Cardiac fibroblast (primary cell): ENCODE measurements at places on chromosomes 6 and 20.

DNA sequence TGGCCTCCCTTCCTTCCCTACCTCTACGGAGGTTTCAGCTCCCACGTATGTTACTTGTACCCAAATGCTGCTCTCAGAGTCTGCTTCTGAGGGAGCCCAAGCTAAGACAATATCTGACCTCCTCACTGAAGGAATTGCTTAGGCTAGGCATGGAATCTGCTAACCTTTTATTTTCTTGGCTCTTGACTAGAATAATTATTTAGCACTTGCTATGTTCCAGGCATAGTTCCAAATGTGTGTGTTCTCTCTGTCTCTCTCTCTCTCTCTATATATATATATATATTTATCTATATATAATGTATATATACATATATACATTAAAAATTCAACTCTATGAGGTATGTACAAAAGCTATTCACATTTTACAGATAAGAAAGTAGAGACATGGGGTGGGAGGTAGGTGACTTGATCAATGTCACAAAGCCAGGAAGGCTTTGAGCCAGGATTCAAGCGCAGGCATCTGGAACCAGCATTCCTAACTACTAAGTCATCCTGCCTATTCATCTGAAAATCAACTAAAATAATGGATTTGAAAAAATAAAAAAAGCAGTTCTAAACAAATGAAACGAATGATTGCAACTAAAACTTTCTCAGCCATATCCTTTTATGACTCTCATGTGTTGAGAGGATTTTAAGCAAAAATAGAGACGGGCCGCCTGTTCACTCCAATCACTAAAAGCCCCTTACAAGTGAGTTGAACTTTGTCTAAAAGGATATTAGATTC lies 189.7 kb upstream of the JAG1 start:
- peak; percentile 90 for DNase-seq

DNA sequence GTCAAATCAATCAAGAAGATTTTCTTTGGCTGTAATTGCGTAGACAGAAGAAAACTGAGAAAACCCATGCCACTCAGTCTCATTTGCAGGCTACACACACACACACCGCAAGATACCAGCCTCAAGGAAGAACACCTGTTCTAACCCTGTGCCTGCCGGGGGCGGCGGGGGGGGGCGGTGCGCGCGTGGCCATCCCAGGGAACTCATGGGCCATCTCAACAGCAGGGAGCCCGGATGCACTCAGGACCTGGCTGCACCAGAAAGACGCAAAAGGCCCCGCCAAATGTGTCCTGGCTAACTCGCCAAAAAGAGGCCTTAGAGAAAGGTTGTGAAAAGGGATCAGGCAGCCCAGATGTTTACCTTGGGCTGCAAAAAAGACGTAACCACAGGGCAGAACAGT lies 2.1 kb downstream of the B3GAT2 start:
- DNase-seq: no peak

DNA sequence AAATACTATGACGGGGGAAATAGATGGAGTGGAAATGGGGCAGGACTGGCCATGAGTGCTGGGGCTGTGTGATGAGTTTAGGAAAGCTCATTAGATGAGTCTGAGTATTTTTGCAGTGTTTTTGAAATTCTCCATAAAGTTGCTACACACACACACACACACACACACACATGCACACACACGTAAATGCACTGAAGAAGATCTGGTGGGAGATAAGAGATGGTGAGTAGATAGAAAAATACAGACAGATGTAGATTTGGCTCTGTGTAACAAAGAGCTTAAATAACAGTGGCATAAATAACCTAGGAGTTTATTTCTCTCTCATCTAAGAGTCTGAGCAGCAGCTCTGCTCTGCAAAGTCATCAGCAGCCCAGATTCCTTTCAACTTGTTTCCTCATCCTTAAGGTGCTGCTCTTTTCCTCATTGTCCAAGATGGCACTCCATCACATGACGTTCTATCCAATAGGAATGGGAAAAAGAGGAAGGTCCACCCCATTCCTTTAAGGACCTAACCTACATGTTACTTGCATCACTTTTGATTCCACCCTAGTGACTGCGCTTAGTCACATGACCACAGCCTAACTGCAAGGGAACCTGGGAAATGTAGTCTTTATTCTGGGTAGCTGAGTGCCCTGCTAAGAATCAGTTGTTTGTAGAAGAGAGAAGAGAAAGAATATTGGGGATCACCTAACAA lies 76.4 kb downstream of the EYA2 start:
- DNase-seq: peak; percentile 79

- DNase-seq: no peak
These were observed 45.6 kb upstream of the SPDEF start for GRCh38 chr6:34601706-34602105.

DNA sequence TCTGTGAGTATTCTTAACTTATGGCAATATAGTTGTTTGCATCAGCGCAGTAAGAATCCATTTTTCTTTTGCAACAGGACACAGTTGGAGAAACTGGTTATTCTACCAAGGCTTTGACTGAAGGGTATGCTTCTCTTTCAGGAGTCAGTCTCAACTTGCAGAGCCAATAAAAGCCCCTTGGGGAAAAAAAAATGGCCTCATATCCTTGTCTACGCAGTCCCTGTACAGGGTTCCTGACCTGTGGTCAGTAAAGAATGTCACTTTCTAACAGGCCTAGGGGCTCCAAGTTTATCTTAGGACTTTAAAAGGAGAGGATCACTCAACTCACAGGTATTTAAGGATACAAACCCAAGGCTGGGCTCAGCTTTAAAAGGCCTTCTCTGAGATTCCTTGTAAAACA lies 6.9 kb upstream of the RNGTT start:
- DNase-seq: no peak

DNA sequence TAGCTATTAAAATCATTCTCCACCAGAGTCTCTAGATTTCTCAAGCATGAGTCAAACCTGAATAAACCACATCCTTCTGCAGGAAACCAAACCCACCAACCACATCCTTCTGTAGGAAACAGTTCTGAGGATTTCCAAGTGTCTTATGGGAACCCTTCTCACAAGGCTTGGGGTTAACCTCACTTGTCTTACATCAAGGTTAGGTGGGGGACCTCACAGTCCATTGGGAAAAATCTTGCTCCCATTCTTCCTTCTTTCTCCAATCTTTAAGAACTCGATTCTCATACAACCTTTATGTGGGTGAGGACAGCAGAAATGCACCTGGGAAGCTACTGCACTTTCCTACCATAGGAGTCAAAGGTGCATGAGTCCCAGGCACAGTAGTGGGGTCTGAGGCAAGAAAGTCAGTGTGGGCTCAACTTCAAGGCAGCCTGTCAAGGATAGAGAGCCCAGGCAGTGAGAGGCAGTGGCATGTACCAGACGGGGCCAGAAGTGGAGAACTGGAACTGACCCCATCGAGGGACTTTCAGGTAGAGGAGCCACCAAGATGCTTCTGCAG lies 114.5 kb downstream of the SLC22A3 start:
- DNase-seq: peak; percentile 82

GRCh38 chr6:34146801-34147592 lies 1.1 kb upstream of the GRM4 start:
- DNase-seq: peak; percentile 40

DNA sequence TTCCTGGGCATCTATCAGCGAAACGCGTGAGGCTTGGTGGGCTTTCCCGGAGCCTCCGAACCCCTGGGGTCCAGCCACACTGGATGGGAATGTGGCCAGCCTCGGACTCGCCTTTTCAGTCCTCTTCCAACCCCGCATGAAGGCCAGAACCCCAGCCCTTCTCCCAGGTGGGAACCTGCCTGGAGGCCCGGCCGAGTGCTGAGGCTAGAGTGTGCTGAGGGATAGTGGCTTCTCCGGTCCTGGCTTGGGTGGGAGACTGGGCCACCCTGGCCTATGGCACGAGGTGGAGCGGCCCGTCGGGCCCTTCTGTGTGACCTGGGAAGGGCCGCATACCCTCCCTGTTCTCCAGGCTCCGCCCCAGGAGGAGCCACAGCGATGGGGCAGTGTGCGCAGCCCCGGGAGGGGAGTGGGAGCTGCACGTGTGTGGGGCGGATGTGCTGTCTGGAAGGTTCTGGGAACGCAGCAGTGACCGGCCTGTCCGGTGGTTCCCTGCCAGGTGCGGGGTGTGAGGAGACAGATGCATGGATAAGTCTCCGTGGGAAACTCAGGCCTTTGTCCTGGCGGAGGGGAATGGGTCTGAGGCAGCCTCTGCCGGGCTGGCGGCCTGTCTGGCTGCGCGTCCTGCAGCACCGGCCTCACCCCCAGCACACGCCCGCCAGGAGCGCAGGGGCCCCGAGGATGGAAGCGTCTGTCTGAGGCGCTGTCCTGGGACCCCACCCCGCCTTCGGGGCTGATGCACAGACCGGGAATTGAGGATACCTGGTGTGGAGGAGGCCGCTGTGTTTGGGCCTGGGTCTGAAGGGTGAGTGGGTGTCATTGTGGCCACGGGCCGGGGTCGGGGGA lies 1.1 kb upstream of the BHLHE23 start:
- no peak for DNase-seq

GRCh38 chr20:53738945-53739798 lies 145.5 kb upstream of the ZNF217 start:
- peak; percentile 36 for DNase-seq

DNA sequence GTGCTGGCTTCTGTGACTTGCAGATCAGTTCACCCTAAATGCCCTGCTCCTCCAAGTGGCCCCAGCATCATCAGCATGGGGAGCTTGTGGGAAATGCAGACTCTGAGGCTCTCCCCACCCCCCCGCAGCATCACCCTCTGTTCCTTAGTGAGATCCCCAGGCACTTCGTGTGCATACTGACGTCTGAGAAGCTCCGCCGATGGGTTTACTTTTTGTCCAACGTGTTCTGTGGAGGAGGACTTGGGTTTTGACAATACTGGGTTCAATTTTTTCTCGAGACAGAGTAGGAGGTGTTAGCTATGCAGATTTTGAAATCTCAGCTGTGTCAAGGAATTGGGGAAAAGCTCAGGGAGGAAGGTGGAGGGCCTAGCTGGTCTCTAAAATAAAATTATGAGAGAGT lies 38.3 kb upstream of the ZNF831 start:
- no peak for DNase-seq

DNA sequence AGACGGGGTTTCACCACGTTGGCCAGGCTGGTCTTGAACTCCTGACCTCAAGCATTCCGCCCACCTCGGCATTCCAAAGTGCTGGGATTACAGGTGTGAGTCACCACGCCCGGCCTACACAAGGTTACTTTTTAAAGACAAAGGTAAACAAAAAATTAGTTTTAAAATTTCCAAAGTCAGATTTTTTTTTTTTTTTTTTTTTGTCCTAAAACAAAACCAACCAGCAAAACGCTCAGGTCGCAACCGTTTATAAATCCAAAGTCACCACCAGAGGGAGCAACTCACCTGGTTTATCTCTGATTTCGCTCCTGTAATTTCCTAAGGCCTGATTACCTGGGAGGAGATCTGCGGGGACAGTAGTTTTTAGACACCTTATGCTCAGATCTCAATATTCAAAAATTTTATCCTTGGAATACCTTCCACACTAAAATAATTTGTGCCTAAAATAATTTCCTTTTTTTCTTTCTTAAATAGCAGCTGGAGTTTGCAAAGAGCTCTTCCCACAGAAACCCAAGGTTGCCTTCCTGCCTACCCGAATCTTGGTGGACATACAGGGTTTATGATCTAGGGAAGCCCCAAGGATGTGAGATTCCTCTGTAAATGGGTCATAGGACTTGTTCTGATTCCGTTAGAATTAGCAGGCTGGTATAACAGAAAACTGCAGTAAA lies 19.8 kb upstream of the TREM1 start:
- DNase-seq: peak; percentile 63

GRCh38 chr6:113734982-113735381 lies 122.2 kb upstream of the MARCKS start:
- peak; percentile 46 for DNase-seq

- peak; percentile 97 for DNase-seq
These were observed 704 bp upstream of the ZNF217 start for GRCh38 chr20:53594068-53595017.

DNA sequence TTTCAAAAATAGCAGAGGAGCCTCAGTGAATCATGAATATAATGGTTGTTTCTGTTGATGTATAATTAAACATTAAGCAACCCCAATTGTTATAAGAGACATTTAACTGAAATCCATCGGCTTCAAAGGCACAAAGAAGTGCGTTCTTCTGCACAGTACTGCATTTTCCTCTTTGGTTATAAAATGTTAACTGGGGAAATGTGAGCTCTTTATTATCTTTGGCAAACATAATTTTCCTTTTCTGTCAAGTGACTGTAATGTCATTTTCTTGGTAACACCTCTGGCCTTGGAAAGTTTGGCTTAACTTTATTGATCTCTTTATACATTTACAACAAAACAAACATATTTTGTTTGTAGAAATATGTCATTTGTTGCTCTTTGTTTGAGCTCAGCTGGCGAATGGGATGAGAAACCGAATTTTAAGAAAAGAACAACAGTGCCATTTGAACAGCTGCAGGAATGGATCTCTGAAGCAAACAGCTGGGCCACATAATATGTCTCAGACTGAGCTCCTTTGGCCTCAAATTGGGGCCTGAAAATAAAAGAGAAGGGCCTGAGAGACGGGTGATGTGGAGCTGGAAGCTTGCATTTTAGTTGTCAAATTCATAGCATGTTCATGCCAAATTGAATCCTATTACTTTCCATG lies 427.0 kb upstream of the SPTLC3 start:
- DNase-seq: no peak

DNA sequence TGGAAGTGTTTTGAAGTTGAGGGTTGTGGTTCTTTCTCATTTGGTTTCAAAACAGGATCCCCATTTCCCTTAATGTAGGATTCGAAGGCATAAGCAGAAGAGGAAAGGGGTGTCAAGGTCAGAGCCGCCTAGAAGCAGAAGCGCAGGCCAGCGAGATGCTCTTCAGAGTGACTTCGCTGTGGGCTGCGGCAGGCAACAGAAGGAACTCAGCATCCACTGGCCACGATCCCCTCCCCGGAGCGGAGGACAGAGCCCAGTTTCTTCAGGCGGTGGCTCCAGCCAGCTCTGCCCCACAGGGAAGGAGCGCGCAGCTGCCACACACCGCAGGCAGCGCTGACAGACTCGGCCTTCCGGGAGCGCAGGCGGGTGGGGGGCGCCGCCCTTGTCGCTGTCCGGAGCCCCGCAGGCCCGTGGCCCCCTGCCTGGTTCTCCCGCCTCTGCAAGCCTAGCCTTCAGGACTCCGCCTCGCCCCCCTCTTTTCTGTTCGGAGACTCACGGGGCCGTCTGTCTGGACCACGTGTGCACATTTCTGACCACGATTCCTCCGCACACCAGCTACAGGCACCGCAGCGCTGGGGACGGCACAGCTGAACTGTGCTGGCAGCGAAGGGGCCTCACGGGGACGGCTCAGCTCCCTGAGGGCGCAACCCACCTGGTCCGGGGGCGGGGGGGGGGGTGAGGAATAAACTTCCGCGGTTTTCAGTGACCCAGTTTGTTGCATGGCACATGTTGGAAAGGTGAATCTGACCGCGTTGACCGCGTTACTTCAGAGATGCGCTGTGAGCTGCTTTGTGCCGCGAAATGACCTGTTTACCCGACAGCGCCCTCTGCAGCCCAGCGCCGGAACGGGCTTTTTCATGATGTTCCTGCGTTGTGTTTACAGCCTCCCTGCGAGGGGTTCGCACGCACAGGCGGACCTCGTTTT lies 26.1 kb downstream of the TTLL2 start:
- DNase-seq: peak; percentile 56

- DNase-seq: no peak
These were observed 28.5 kb downstream of the ERMARD start for GRCh38 chr6:169779896-169780295.

- DNase-seq: peak; percentile 16
These were observed 86.7 kb downstream of the TASP1 start for GRCh38 chr20:13552061-13552460.

- no peak for DNase-seq
These were observed 46.8 kb downstream of the LY86 start for GRCh38 chr6:6635291-6635690.

GRCh38 chr6:37636116-37636515 lies 61.6 kb downstream of the MDGA1 start:
- DNase-seq: no peak
